Left ventricle myocardium inferior (tissue), 1 donor: ENCODE measurements at places on chromosomes 12 and 14.

GRCh38 chr12:103558879-103559278 lies 28.2 kb upstream of the STAB2 start:
- DNase-seq: no peak

DNA sequence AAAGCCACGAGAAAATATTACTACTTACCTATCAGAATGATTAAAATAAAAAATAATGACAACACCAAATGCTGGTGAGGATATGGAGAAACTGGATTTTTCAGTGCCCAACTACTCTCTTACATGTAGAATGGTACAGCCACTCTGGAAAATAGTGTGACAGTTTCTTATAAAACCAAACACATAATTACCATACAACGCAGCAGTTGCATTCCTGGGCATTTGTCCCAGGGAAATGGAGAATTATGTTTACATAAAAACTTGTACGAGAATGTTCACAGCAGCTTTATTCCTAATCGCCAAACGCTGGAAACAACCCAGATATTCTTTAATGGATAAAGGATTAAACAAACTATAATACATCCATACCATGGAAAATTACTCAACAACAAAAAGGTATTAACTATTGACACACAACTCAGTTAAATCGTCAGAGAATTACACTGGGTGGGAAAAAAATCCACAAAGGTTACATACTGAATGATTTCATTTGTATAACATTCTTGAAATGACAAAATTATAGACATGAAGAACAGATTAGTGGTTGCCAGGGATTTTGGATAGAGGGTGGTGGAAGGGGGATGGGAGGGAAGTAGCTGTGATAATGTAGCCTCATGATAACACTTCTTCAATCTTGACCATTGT lies 35.4 kb downstream of the TAOK3 start:
- no peak for DNase-seq

GRCh38 chr12:108129017-108129812 lies at the start of gene WSCD2:
Gene WSCD2, plus strand, starts transcription at chr12:108129288. Its CDS starts 66,545 bp downstream, at chr12:108195833.
- peak; percentile 24 for DNase-seq

DNA sequence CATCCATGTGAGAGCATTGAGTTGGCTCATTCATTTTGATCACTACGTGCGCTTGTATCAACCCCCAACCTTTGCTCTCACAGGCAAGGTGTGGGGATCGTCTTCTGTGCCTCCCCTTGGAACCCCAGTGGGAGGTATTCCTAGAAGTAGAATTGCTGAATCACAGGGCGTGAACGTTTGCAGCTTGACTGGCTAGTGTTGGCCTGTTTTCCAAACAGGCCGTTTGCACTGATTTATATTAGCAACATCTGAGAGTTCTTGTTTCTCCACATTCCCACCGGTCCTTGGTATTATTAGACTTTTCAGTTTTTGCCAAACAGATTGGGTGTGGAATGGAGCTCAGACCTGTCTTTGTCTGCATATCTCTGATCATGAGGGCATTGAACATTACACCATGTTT lies 288.6 kb upstream of the PWP1 start:
- DNase-seq: no peak

DNA sequence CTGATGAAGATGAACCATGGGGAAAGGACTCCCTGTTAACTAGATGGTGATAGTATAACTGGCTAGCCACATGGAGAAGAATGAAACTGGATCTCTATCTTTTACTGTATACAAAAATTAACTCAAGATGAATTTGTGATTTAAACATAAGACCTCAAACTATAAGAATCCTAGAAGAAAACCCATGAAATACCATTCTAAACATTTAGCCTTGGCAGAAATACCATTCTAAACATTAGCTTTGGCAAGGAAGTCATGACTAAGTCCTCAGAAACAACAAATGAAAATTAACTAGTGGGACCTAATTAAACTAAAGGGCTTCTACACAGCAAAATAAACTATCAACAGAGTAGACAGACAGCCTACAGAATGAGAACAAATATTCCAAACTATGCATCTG lies 28.4 kb upstream of the NOVA1 start:
- DNase-seq: no peak

GRCh38 chr12:64147011-64147631 lies 75.0 kb downstream of the KICS2 start:
- no peak for DNase-seq

DNA sequence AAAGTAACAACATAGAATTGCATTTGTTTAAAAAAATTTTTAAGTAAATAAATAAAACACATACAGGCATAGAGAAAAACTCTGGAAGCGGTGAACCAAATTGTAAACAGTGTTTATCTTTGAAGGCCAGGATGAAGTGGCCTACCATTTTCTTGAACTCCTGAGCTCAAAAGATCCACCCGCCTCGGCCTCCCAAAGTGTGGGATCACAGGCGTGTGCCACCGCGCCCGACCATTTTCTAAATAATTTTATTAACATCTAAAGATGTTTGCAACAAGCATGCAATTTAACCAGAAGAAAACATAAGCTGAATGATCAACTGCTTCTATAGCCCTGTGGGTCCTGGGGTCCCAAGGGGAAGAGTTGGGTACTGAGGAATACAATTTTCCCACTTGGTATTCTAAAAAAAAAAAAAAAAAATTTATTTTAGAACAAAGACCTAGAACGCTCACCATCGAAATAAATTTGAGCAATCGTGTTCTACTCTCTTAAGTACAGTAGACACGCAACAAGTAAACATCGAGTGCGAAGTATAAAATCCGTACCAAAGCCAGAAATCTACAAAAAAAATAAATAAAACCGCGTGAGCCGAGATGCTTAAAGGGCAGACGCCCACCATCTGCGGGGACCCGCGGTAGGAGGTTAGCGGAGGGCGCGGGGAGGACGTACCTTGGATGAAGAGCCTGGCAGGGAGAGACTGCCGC lies 484 bp downstream of the MIS18BP1 start:
- DNase-seq: no peak

DNA sequence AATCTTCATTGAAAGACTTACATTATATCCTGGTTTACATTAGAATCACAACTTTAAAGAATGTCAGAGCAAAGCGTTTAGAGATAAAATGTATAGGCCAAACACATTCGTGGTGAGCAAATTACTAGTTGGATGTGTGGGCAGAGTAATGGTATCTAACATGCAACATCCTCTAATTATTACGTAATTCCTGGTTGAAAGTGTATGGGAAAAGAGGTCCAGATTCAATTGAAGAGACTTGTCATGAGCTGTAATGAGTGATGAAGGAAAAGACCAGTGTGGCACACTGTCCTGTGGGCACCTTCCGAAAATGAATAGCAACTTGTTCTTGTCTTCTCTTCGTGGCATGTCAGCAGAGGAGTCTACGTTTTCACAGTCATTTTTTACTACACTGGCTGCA lies 192.8 kb downstream of the LRIG3 start:
- DNase-seq: no peak

DNA sequence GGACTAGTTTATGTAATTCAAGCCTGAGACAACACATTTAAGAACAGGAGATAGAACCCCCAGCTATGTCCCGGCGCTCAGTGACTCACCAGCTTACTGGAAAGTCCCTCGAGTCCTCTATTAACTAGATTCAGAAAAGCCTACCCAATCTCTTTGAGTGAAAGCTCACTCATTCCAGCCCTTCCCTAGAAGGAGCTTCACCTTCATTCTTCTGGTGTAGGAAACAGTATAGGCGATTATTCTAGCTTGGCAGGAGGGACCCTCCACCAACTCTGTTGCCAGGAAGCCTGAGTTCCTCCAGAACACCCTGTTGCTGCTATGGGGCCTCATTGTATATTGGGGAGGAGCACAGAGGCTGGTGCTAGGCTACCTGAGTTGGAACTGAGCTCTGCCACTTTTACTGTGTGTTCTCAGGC lies 57.2 kb upstream of the AEBP2 start:
- DNase-seq: no peak

GRCh38 chr12:39393179-39393578 lies 49.7 kb downstream of the KIF21A start:
- DNase-seq: no peak

DNA sequence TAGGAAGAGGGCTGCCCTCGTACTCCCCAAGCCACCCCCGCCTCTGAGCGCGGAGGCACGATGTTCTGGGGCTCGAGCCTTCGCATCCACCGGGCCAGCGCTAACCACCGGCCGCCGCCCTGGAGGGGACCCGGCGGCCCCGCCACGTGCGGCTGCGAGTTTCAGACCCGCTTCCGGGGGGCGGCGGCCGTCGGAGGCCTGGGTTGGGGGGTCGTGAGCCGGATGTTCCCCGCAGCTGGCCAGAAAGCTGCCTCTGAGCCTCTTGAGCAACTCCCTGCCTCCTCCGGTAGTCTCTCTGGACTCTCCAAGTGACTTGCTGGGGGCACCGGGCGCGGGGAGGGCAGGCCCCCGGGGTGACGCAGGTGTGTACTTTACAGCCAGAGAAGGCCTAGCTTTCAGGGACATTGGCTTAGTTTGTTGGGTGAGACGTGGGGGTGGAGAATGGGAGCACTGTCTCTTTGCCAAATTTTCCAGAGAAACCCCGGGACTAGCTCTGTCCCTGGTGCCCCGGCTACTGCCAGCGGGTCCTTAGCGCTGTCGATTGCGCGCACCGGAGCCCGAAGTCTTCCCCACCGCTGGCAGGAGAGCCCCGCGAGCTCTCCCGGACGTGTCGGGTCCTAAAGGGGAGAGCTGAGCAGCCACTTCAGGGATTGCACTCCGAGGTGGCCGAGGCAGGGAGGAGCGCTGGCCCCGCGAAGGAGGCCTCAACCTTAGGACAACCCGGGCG lies 15.6 kb downstream of the OTX2 start:
- no peak for DNase-seq

GRCh38 chr14:73238424-73238852 lies 1.1 kb downstream of the PAPLN start:
- no peak for DNase-seq

DNA sequence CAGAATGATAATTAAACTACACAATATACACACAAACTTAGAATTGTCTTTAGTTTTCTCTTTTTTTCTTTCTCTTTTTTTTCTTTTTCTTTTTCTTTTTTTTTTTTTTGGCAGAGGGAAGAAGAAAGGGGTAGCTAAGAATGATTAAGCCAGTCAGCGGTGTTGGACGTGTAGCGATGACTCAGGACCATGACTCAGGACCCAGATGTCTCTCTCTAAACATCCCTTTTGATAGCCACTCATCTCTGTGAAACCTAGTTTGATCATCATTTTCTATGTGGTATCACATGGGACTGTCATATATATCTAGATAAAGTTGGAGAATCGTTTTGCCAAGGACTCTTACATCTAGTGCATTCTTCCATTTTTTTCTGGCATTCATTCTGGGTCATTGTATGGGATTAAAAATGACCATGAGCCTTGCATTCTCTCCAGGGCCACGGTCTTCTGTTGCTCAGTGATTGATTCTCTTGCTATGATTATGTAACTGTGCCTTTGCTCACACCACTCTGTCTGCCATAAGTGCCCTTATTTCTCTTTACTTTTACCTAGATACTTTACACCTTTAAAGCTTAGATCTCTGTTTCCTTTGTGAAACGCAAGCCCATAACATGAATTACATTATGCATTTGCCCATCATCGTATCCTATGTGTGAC lies 26.6 kb upstream of the NRXN3 start:
- DNase-seq: no peak

DNA sequence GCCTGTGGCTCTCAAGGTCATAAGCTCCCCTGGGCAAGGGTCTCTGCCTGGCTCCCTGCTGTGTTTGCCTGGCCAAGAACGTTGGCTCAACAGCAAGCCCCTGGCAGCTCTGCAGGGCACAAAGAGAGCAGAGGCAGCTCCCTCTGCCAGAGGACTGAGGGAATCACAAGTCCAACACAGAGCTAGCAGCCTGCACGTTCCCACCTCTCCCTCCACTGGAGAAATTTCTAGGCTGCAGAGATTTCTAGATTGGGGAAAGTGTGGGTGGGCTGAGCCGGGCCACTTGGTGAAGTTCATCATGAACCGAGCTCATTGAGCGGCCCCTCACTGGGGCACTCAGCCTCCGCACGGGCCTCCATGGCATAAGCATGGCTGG lies 19.8 kb downstream of the ZFYVE21 start:
- DNase-seq: no peak

- no peak for DNase-seq
Observed at GRCh38 chr12:51893786-51894185, 5.9 kb downstream of the ANKRD33 start.

GRCh38 chr14:91750634-91751198 lies 18.8 kb upstream of the CATSPERB start:
- no peak for DNase-seq

GRCh38 chr12:96007729-96008128 lies 11.6 kb upstream of the HAL start:
- no peak for DNase-seq

GRCh38 chr14:64554556-64554955 lies 4.8 kb downstream of the PPP1R36 start:
- DNase-seq: no peak

DNA sequence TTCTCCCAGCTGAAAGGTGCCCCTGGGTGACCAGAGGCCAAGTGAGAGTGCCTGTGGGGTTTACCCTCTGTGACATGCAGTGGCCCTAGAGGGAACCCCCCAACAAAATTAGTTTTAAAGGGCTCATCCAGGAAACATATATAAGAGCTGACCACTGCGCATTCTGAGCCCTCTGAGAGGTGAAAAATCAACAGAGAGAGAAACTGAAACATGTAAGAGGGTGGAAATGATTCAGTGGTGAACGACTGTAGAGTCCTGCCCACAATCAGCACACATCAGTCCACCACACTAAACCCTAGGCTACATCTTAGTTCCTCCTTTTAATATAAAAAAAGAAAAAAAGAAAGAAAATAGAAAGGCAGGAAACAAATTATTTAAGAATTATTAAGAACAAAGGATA lies 21.0 kb upstream of the ACSM4 start:
- no peak for DNase-seq

DNA sequence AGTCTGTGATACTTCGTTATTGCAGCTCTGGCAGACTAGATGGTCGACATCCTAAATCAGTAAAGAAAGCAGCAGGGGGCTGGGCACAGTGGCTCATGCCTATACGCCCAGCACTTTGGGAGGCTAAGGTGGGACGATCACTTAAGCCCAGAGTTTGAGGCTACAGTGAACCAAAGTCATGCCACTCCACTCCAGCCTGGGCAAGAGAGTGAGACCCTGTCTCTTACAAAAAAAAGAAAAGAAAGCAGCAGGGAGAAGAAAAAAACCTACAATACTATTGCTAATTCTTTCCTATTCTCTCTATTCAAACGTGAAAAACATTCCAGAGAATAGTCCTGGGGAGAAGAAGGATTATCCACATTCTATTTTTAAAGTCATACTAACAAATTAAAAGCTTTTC lies 79.5 kb downstream of the DCAF5 start:
- DNase-seq: no peak
